Mesenteric fat pad (tissue), 1 donor: ENCODE measurements at places on chromosomes 12 and 14. TPM values are rescaled to one million over a fixed set of nuclear protein-coding genes. Genes with fewer than 3 reads are reported as not detected.

DNA sequence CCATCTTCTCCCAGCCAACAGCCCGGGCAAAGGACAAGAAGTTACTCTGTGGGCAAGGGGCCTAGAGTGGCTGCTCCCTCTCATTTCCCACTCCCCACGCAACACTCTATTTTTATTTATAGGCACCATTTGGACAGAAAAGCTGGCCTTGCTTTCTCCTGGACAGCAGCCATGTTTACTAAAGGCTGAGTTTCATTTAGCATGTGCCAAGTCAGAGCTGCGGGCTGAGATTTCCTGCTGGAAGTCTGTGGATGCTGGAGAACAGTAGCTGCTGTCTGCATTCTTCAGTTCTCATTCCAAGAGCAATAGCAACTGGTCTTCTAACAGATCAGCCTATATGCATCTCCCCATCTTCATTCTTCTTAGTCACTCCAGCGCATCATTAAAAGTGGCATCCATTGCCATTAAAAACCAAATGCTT is 8.3 kb downstream of the COL2A1 start:
- no peak for DNase-seq

TXNDC16 gene
- 3.6 TPM for total RNA-seq

PLBD2 gene
- 62.9 TPM for total RNA-seq

DNA sequence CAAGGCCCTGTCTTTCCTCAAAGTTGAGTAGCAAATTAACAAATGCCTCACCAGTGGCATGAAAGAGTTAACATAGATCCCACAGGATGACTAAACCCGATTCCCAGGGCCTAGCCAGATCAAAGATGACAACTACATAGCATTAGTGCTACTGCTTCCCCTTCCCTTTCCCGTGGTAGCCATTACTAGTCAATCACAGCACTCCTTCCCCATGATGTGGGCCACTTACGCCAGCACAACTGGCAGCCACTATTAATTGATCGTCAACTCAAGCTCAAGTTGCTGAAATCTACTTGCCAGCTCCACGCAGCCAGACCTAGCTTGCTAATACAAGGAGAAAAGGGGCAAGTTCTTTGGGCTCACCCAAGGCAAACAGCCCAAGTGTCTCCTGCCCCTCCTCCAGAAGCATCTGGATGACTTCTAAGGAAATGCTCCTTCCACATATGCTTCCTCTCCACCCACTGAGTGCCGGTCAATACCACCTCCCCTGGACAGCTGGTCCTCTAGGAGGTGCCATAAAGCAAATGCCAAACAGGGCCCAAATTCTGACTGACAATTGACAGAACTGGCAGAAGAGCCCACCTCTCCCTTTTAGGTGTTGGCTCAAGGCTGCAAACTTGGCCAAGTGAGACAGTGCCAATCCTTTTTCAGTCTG is 72.6 kb downstream of the NUAK1 start:
- no peak for DNase-seq

GRCh38 chr12:56017181-56017580 is 3.7 kb upstream of the IKZF4 start:
- DNase-seq: no peak
